Left renal cortex interstitium (tissue), 4 donors: ENCODE measurements at places on chromosomes 4 and X. TPM values are rescaled to one million over a fixed set of nuclear protein-coding genes. Genes with fewer than 3 reads are reported as not detected.

GRCh38 chrX:10542586-10542985 is 77.8 kb downstream of the MID1 start:
- DNase-seq, result no peak

The RAI2 gene
- polyA plus RNA-seq, result 9.3 TPM

GRCh38 chr4:5852523-5853202 is 40.2 kb downstream of the CRMP1 start:
- no peak for DNase-seq

- DNase-seq, result no peak
Measured at GRCh38 chr4:162782096-162782777, 384.5 kb downstream of the NAF1 start.

DNA sequence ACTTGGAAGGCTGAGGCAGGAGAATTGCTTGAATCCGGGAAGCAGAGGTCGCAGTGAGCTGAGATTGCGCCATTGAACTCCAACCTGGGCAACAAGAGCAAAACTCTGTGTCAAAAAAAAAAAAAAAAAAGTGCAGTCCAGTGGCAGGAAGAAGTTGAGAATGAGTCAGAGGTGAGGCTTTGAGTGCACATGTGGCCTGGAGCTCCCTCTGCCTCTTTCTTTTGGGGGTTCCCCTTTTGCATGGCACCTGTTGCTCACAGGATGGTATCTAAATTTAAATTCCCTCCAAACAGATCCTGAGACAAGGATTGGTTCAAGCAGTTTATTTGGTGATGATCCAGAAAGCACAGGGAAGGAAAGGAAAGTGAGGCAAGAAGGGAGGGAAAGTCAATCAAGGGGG is 151.4 kb upstream of the STX18 start:
- DNase-seq, result no peak

The SSX2B gene
- not detected for polyA plus RNA-seq

The SMARCA1 gene
- 116 TPM for polyA plus RNA-seq

- no peak for DNase-seq
Measured at GRCh38 chr4:173125216-173125812, 43.3 kb upstream of the GALNT7 start.

DNA sequence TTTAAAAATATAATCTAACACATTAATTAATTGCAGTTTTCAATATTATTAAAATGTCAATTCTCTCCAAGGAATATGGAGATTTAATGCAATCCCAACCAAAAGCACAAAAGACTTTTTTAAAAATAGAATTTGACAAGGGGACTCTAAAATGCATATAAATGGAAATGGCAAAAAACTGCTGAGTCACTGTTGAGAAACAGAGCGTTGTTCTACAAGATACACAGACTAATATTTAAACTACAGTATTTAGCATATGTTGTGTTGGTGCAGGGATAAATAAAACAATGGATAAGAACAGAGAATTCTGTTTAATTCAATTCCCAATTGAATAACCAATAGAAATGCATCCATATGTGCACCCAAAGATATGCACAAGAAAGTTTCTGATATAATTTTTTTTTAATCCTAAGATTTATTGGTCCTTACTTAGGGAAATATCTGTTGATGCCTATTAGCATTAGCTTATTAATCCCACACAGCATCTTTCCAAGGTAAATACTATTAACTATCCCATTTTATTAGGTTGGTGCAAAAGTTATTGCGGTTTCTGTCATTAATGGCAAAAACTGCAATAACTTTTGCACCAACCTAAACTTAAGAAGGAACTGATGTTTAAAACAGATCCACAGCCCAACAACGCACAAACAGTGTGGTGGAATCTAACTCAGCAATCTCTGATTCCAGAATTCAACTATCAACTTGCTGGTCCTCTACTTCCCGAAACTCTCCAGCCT is 86.8 kb upstream of the VEGFC start:
- DNase-seq, result no peak

- DNase-seq, result no peak
Measured at GRCh38 chr4:95232358-95233156, 316.2 kb downstream of the UNC5C start.

- DNase-seq, result no peak
Measured at GRCh38 chr4:129064717-129065116, 28.6 kb downstream of the SCLT1 start.

- no peak for DNase-seq
Measured at GRCh38 chr4:168057412-168057811, 34.9 kb upstream of the ANXA10 start.
